Left lung (tissue), 14 donors: ENCODE measurements at places on chromosomes 3 and 15. TPM values are rescaled to one million over a fixed set of nuclear protein-coding genes. Genes with fewer than 3 reads are reported as not detected.

Gene RTP4
- total RNA-seq, result 3.2 TPM

GRCh38 chr3:112302150-112302830 lies 8.3 kb upstream of the SLC9C1 start:
- no peaks in the 10 kb centered on the region for H3K27me3 ChIP-seq
- no peaks in the 10 kb centered on the region for H3K36me3 ChIP-seq
- no peak for DNase-seq
- no peaks in the 10 kb centered on the region for H3K4me1 ChIP-seq

Gene PPP1R14D
- total RNA-seq, result not detected

Gene NPAP1
- total RNA-seq, result 0.13 TPM

Gene SHC4
- 0.44 TPM for total RNA-seq

DNA sequence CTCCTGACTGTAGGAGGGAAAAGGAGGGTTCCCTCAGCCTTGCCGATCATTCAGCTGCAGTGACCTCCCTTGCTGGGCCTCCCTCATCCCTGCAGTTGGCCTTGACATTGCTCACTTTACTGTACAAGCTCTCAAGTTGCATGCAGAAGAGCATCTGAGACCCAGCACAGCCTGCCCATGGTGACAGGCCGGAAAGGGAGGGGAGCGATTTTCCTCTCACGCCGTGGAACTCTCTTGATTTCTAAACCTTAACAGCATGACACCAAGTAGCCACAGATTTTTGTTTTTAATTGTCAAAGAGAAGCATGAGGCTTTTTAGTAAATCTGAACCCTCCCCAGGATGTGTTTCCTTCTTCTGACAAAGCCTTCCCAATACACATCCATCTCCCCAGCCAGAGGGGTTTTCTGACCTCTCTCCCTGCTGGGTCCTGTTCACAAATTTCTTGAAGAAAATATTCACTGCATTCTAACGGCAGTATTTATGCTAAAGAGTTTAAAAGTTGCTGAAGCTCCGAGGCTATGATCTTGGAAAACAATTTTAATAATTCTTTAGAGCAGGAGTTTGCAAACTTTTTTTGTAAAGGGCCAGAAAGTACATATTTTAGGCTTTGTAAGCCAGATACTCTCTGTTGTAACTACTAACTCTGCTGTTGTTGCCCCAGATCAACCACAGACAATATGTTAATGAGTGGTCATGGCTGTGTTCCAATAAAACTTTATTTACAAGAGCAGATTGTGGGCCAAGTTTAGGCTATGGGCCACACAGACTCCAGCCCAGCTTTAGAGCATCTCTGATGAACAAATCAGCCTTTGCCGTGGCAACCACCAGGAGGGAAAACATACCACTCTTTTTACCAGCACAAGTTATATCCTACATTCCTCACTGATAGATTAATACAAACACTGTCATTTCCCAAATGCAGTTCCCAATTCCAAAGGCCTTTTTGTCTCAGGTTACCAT lies 34.8 kb downstream of the LMCD1 start:
- peaks cover 27% of the 10 kb centered on the region for H3K36me3 ChIP-seq
- no peak for DNase-seq
- H3K4me3 ChIP-seq, result no peak overlapping the region
- H3K27ac ChIP-seq, result peak overlapping the region; percentile 20

Gene CADM2
- total RNA-seq, result 0.16 TPM

DNA sequence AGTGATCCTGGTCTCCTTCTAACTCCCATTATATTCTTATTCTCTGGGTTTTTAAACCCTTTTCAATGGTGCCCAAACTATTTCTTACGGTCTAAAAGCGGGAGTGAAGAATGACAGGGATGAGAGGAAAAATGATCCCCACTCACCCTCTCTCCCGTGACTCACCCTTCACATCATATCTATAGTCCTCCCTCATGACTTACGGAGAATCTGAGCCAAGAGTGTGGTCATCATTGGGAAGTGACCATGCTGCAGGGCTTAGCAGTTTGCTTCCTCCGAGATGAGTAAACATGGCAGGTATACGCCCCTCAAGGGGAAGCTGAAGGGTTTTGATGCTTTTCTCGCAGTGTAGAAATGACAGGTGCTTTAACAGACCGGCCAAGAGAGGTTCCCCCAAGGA lies 274.0 kb downstream of the RYR3 start:
- no peaks in the 10 kb centered on the region for H3K4me1 ChIP-seq
- H3K4me3 ChIP-seq, result no peak overlapping the region

Gene SI
- not detected for total RNA-seq

Gene CLDN16
- 0.18 TPM for total RNA-seq

GRCh38 chr3:141405025-141405424 lies 36.7 kb downstream of the ZBTB38 start:
- no peak overlapping the region for H3K4me3 ChIP-seq
- H3K27me3 ChIP-seq, result no peaks in the 10 kb centered on the region
- H3K36me3 ChIP-seq, result no peaks in the 10 kb centered on the region
- no peak for DNase-seq
- H3K27ac ChIP-seq, result peak overlapping the region; percentile 7

GRCh38 chr3:25820366-25820765 lies 30.5 kb downstream of the OXSM start:
- DNase-seq, result peak; percentile 40
- no peaks in the 10 kb centered on the region for H3K36me3 ChIP-seq
- H3K4me1 ChIP-seq, result no peaks in the 10 kb centered on the region
- H3K4me3 ChIP-seq, result no peak overlapping the region
- no peaks in the 10 kb centered on the region for H3K27me3 ChIP-seq

GRCh38 chr3:79881431-79881830 lies 113.6 kb upstream of the ROBO1 start:
- H3K4me1 ChIP-seq, result no peaks in the 10 kb centered on the region
- DNase-seq, result no peak
- no peak overlapping the region for H3K4me3 ChIP-seq
- H3K36me3 ChIP-seq, result no peaks in the 10 kb centered on the region
- no peak overlapping the region for H3K27ac ChIP-seq
- H3K27me3 ChIP-seq, result no peaks in the 10 kb centered on the region

DNA sequence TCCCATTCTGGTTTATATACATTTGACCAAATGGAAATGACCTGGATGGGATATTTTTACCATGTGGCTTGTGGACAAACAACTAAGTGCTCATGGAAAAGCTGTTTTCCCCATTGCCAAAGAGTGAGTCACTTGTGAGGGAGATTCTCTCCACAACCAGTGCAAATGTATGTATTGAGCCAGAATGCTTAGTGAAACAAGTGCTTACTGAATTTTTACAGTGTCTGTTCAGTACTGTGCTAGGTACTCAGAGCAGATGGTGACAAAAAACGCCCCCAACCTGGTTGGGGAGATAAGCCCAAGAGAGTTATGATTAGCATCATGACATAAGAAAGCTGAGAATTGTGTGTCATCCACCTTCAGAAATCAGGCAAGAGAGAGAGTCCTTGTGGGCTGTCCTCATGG lies 2.3 kb downstream of the CHP1 start:
- H3K27ac ChIP-seq, result no peak overlapping the region
- no peak for DNase-seq
- H3K4me1 ChIP-seq, result peaks cover 34% of the 10 kb centered on the region
- peak overlapping the region; percentile 74 for H3K4me3 ChIP-seq
- no peaks in the 10 kb centered on the region for H3K27me3 ChIP-seq

DNA sequence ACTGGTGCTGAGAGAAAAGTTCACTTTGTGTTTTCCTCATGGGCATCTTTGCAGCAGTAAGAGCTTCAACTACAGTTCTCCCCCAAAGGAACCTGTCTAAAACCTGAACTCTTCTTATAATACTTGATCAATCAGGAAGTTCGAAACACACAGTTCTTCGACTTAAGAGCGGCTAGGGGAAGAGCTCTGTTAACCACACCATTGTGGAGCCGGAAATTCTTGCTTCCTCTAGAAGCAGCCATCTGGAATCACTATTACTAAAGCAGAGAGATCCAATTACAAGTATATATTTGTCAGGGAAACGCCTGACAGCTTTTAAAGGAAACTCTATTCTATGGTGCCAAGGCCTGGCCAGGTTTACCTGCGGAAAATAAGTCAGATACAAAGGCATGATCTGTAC lies 337.3 kb upstream of the CBLB start:
- DNase-seq, result no peak
- peaks cover 7% of the 10 kb centered on the region for H3K4me1 ChIP-seq
- H3K4me3 ChIP-seq, result no peak overlapping the region
- H3K27me3 ChIP-seq, result no peaks in the 10 kb centered on the region

- H3K4me1 ChIP-seq, result no peaks in the 10 kb centered on the region
- DNase-seq, result no peak
- no peaks in the 10 kb centered on the region for H3K36me3 ChIP-seq
- no peak overlapping the region for H3K27ac ChIP-seq
- H3K27me3 ChIP-seq, result no peaks in the 10 kb centered on the region
These were observed 320.9 kb downstream of the FOXP1 start for GRCh38 chr3:71262364-71263265.

GRCh38 chr3:170528726-170529125 lies 57.1 kb downstream of the SLC7A14 start:
- no peak for DNase-seq
- H3K27me3 ChIP-seq, result no peaks in the 10 kb centered on the region

DNA sequence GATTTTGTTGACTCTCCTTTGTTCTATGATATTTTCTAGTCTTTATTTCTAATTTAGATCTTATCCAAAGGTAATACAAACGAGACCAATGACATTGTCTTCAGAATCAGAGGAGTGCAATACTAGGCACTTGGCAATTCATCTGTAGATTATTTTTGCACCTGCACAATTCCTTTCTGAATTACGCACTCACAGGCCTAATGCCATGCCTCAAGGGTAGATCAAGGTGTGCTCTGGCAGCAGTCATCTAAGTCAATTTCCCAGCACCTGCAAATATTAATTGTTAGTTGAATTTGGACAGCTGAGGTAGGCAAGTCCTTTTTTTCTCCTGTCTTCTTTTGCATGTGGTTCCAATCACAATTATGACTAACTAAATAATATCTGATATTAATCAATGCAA lies 653.2 kb downstream of the ROBO2 start:
- no peak overlapping the region for H3K27ac ChIP-seq
- no peaks in the 10 kb centered on the region for H3K27me3 ChIP-seq
- no peak overlapping the region for H3K4me3 ChIP-seq
- no peaks in the 10 kb centered on the region for H3K4me1 ChIP-seq
- DNase-seq, result no peak
- no peaks in the 10 kb centered on the region for H3K36me3 ChIP-seq

GRCh38 chr3:85433319-85433718 lies 474.5 kb downstream of the CADM2 start:
- no peaks in the 10 kb centered on the region for H3K4me1 ChIP-seq
- H3K36me3 ChIP-seq, result no peaks in the 10 kb centered on the region
- H3K27ac ChIP-seq, result no peak overlapping the region
- DNase-seq, result no peak

- no peak overlapping the region for H3K4me3 ChIP-seq
- no peaks in the 10 kb centered on the region for H3K36me3 ChIP-seq
- no peaks in the 10 kb centered on the region for H3K27me3 ChIP-seq
These were observed 199.5 kb upstream of the LMCD1 start for GRCh38 chr3:8301977-8302735.

Gene DOCK3
- total RNA-seq, result 0.34 TPM

DNA sequence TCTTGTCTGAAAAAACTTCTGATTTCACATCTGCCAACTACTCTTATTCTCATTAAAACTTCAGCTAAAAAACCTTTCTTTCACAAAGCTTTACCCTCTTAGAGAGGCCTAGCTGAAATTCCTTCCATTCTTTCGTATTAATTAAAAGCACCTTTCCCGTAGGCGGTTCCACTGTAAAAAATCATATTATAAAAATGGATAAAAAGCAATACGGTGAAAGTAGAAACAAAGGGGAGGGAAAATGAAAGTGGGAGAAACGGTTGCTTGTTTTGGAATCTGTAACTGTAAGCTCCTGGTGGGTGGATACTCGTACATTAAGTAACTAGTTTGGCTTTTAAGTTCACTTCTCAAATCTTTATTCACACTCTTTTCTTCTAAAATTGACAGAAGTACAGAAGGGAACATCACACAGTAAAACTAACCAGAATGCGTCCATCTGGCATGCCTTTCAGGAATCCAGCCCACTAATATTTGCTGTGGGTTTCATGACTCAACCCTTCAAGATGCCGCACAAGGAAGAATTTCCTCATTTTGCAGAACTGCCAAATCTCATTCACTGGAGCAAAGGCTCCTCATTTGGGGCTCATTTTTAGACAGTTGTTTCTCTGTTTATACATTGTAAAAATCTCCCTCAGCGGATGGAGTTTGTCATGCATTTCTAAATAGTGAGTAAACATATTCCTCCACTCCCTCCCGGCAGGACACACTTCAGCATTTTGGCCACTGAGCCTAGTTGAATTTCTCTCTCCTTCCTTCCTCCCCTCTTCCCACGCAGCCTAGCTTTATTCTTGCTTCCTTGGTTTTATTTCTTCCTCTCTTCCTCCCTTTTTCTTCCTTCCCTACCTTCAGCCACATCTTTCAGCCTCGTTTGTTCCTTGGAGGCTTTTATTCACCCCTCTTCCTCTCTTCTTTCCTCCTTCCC lies 419.5 kb upstream of the NAALADL2 start:
- peak; percentile 79 for DNase-seq
- no peaks in the 10 kb centered on the region for H3K27me3 ChIP-seq
- H3K4me3 ChIP-seq, result peak overlapping the region; percentile 60
- no peaks in the 10 kb centered on the region for H3K36me3 ChIP-seq

Gene SEMA3F
- total RNA-seq, result 26.0 TPM

- DNase-seq, result no peak
- H3K27me3 ChIP-seq, result no peaks in the 10 kb centered on the region
- H3K36me3 ChIP-seq, result no peaks in the 10 kb centered on the region
- H3K27ac ChIP-seq, result no peak overlapping the region
These were observed 161.6 kb downstream of the TIGIT start for GRCh38 chr3:114455432-114455831.

GRCh38 chr3:43817064-43817463 lies 126.3 kb downstream of the ABHD5 start:
- DNase-seq, result no peak
- H3K27me3 ChIP-seq, result no peaks in the 10 kb centered on the region
- no peaks in the 10 kb centered on the region for H3K4me1 ChIP-seq
- no peak overlapping the region for H3K4me3 ChIP-seq
- H3K27ac ChIP-seq, result no peak overlapping the region

DNA sequence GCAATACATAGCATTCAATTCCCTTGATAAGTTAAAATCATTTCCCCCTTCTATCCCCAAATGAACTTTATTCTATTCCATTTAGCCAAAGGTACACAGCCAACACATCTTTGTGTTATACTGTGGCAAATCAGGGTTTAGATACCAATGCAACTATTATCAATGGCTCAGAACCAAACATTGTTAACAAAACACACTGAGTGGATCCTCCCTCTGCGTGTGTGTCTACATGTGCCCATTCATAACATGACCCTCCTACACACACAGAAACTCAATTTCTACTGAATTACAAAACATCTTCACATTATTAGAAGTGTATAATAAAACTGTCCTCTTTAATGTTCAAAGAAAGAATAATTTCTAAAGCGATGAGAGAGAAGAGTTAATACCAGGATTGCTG lies 1.3 kb downstream of the TTBK2 start:
- H3K27ac ChIP-seq, result no peak overlapping the region
- no peak overlapping the region for H3K4me3 ChIP-seq
- DNase-seq, result no peak

Gene IQCH
- total RNA-seq, result 1.6 TPM

Gene CHRFAM7A
- 2.8 TPM for total RNA-seq

Gene CPNE4
- total RNA-seq, result 0.52 TPM

GRCh38 chr15:48313216-48313615 lies 18.0 kb upstream of the DUT start:
- no peak overlapping the region for H3K4me3 ChIP-seq
- H3K4me1 ChIP-seq, result no peaks in the 10 kb centered on the region
- H3K27ac ChIP-seq, result no peak overlapping the region
- no peaks in the 10 kb centered on the region for H3K27me3 ChIP-seq
- no peak for DNase-seq
